Activated naive CD4-positive, alpha-beta T cell treated with anti-CD3 and anti-CD28 coated beads, Interleukin-2, amount 50 U/mL, for 72 hours (primary cell): ENCODE measurements at places on chromosomes 3 and 15. TPM values are rescaled to one million over a fixed set of nuclear protein-coding genes. Genes with fewer than 3 reads are reported as not detected.

CPLX3 gene
- total RNA-seq, result not detected

CTDSPL gene
- total RNA-seq, result 7.0 TPM

SATB1 gene
- total RNA-seq, result 444 TPM

PARP9 gene
- 70.1 TPM for total RNA-seq

TMEM207 gene
- total RNA-seq, result not detected
